ENCODE measurements at places on chromosomes 2 and 18.

- DNase-seq: peak; percentile 30
These were observed 293.9 kb upstream of the SYT4 start for GRCh38 chr18:43571078-43571689.

DNA sequence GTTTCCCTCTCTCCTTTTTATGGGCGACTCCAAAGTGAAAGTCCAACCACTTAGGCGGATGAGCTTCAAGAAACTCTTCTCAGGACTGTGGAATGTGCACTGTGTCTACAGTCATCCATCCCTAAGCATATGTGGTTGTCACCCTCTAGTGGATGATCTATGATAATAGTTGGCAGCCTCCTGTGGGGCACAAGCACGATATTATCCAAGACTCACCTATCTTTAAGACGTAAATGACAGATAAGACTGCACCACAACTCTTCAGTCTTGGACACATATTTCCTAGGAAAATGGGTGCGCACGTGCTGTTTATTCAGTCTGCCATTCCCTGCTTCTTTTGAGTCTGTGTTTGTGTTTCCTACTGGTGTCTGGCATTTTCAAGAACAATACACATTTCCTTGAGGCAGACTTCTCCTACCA lies 145.5 kb upstream of the CTAGE1 start:
- peak; percentile 44 for DNase-seq

- DNase-seq: no peak
These were observed 300.8 kb downstream of the NDUFA10 start for GRCh38 chr2:239724194-239724849.

DNA sequence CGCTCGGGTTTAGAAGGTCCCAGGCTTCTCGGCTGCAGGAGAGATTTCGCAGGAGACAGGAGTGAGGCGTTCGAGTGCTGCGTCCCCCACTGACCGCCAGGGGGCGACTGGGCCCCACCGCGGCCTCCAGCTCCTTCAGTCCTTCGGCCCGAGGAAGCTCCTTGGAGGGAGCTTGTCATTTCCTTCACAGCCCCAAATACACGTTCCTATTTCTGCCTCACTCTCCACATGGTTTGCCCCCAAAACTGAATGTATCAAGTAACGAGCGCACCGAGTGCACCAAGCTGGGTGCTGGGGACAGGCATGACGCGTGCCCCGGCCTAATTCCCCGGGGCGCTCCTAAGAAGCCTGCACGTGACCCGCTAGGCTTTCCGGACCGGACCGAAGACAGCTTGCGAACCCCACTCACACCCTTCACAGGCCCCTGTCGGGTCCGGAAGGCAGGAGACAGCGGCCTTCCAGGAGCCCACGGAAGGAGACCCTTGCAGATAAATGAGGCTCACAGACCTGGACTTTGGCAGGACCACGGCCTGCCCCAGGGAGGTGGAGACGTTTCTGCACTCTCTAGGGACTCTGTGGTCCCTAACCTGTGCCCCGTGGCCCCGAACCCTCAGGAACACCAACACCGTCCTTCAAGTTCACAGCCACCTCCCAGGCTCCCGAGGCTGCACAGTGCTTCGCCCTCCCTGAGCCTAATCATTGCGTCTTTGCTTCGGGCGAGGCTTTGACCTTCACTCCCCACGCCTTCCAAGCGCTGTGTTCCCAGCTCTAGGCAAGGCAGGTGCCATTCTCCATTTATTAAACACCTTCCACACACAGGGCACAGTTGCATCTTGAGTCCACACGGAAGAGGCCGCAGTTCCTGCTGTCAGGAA lies 13.0 kb upstream of the FAHD2A start:
- DNase-seq: peak; percentile 36

DNA sequence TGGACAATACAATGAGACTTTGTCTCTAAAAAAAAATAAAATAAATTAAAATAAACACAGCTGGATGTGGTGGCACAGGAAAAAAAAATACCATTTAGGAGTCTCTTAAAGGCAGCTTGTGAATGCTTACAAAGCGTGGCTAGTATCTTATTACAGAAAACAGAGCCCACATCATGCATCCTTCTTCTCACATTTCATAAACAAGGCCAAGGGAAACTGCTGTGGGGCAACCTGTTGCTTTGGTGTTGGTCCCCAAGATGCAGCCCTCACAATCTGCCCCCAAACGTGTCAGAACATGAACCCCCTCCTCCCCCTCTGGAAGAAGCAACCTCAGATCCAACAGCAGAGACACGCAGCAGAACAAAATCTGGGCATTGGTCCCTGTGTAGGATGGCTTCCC lies 2.6 kb downstream of the SLC14A1 start:
- DNase-seq: no peak

DNA sequence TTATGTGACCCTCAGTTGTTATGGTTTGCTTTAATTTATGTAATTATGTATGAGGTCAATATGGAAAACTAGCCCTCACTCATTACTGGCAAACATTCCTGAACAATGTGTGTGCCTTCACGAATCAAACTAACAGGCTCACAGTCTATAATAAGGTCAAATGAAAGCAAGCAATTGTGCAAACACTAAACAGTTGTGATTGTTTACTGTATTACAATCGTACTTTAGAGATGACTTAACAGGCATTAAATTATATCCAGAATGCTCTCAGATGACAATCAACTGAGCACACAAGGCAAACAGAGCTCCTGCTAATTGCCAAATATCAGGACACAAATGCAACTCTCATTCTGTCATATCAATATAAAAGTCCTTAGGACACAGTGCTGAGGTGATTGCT lies 29.5 kb downstream of the COL5A2 start:
- no peak for DNase-seq

- no peak for DNase-seq
These were observed at the start of gene PLA2R1 for GRCh38 chr2:160062292-160063005. Gene PLA2R1 (minus strand): TSS chr2:160062615. CDS start chr2:160062403, 212 bp downstream.

DNA sequence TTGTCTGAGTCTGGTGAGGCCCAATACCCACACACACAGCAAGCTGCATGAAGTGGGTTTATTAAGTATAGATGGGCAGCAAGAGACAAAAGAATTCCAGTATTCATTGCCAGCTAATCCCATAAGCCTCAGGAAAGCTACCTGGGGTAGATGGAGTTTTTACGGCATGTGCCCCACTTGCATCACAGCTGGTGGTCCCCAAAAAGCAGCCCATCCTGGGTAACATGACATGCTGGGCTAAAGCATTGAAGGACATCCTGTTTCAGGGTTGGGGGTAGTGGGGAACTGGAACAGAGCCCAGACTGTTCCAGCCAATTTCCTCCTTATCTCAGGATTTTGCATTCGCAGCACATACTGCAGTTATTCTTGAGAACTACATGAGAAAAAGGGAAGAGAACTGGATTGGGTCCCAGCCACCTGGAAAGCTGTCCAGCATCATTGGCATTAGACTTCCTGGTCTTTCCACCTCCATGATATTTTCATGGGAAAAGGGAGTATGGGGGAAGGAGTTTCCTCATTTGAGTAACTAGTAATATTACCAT lies 240.1 kb upstream of the MMADHC start:
- DNase-seq: no peak

DNA sequence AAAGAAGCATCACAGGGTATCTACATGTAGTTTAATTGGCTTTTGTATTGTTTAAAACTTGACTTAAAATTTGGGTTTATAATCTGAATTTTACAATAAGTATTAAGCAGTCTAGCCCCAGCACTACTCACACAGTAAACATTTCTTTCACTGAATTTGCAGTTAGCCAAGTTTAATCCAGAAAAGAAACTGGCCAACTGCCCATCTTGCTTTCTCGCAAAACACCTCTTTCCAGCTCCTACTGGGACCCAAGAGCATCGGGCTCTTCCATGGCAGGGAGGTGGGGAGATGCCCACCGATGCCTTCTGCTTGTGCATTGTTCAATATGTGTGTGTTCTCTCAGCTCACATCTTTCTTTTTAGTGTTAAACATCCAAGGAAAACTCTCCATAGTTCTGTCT lies 212.8 kb upstream of the BOD1L2 start:
- no peak for DNase-seq

GRCh38 chr2:70523996-70524965 lies 29.3 kb downstream of the TGFA start:
- peak; percentile 69 for DNase-seq

DNA sequence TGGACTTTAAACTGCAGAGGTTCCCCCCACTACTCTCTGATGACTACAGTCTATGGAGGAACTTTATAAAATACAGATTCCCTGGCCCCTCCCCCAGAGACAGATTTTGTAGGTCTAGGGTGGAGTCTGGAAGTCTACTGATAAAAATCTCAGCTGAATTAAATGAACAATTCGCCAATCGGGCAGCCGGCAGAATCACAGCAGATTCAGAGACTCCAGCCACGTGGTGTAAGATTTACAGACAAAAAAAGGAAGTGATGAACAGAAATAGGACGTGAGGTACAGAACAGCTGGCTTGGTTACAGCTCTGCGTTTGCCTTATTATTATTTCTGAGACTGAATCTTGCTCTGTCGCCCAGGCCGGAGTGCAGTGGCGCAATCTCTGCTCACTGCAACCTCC lies 21.4 kb upstream of the MTA3 start:
- no peak for DNase-seq

GRCh38 chr2:80338794-80339193 lies 34.2 kb upstream of the LRRTM1 start:
- DNase-seq: no peak

DNA sequence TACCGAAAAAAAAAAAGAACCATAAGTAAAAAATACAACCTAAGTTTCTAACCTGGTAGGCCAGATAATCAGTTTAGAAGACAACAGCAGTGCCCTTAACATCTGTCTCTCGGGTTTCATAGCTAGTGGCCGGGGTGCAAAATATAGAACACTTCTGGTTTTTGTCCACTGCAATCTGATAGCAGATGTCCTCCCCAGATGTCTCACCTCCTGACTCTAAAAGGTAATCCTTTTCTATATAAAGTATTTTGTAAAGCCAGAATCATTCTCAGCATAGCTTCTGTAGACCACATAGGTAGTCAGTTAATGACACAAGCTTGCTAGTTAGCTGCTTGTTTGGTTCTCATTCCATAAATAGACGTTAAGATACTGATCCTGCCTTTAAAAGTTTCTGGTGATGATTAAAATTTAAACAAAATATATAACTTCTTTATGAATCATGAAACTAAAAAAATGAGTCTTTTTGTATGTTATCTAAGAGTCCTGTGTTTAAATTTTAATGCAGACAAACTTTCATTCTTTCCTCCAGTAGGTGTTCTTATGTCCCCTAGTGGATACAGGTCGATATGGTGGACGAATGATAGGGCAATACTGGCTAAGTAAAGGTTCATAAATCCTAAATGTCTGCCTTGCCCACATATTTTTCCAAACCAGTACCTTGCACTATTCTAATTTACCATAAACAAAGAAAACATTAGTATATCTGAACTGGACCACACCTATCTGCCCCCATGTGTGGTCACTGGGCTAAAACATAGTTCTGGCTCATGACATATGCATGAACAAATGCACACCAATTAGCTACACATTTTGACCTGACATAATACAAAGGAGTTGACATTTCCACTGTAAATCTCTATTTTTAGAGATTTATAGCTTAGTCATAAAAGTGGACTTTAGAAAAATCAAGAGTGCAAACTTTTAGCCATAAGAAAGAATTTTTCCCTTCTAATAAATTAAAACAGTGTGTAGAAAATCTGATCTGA lies 171.0 kb downstream of the SRBD1 start:
- DNase-seq: no peak

- DNase-seq: no peak
These were observed 10.8 kb downstream of the SNED1 start for GRCh38 chr2:241009191-241009590.

GRCh38 chr18:59182673-59183072 lies 37.3 kb upstream of the GRP start:
- no peak for DNase-seq

GRCh38 chr2:112701052-112701451 lies 19.8 kb upstream of the NT5DC4 start:
- DNase-seq: no peak

- no peak for DNase-seq
These were observed 240.3 kb downstream of the VAPA start for GRCh38 chr18:10153924-10154752.

DNA sequence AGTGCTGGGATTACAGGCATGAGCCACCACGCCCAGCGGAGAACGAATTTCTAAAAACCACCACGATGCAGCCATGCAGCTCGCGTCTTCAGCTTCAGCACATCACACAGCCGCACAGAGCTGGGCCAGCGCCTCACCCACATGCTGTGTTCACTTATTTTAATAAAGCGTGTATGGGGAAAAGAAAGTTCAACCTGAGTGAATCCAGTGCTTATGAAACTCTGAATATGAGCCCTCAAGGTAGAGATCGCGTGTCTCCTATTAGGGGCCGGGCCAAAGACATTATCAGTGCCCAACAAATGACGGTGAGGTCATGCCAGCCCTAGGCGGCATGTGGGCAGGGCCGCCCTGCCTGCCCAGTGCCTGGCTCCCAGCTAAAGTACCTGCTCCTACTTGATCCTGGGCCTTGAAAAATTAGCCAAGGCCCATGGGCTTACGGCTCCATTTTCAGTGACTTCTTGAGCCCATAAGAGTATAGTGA lies 44.3 kb downstream of the SPRED2 start:
- DNase-seq: no peak

DNA sequence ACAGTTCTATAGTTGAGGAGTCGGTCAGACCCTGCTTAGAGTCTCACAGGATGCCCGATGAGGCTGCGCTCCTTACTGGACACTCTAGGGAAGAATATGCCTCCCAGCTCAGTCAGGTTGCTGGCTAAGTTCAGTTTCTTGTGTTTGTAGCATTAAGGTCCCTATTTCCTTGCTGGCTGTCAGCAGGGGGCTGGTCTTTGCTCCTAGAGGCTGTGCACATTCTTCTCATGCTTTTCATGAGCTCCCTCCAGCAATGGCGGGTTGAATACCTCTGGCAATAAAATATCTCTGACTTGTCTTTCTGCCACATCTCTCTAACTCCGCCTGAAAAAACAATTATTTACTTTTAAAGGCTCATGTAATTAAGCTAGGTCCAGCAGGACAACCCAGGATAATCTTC lies 79.4 kb upstream of the DNAJC10 start:
- no peak for DNase-seq

GRCh38 chr2:177772529-177772928 lies 300.0 kb downstream of the PDE11A start:
- DNase-seq: peak; percentile 29

DNA sequence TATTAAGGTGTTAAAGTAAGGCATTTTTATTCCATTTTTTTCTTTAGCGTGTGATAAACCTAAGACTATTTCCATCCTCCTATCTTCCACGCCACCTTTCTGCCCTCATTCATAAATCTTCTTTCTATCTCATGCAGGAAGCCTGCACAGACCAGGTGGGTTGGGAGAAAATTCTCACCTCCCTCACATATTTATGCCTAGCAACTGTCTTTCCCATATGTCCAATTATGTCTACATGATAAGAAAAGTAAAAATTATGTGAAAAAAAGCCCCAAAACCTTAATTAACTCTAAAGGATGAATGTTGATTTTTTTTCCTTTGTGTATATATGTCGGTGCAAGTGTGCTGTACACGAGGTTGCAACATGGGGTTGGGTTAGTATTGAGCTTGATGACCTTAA lies 225.6 kb upstream of the GCFC2 start:
- DNase-seq: no peak
